T-cell (primary cell): ENCODE measurements at places on chromosomes 7 and 10. TPM values are rescaled to one million over a fixed set of nuclear protein-coding genes. Genes with fewer than 3 reads are reported as not detected.

- peaks cover 18% of the 10 kb centered on the region for H3K27me3 ChIP-seq
- no peaks in the 10 kb centered on the region for H3K36me3 ChIP-seq
- no peak overlapping the region for H3K4me3 ChIP-seq
- no peaks in the 10 kb centered on the region for H3K4me1 ChIP-seq
Observed at GRCh38 chr7:55147736-55148135, 128.9 kb downstream of the EGFR start.

The GNGT1 gene
- total RNA-seq = not detected

The GDF2 gene
- total RNA-seq = not detected

The EBF3 gene
- not detected for total RNA-seq

The HOXA10 gene
- total RNA-seq = not detected
